ENCODE measurements at places on chromosomes 1 and 21.

GRCh38 chr1:161031874-161032273 lies 6.9 kb downstream of the TSTD1 start:
- no peak for DNase-seq

- no peak for DNase-seq
These were observed 63.4 kb upstream of the MAP1LC3C start for GRCh38 chr1:242062271-242062670.

GRCh38 chr1:70222716-70223235 lies 1.6 kb downstream of the SRSF11 start:
- no peak for DNase-seq

DNA sequence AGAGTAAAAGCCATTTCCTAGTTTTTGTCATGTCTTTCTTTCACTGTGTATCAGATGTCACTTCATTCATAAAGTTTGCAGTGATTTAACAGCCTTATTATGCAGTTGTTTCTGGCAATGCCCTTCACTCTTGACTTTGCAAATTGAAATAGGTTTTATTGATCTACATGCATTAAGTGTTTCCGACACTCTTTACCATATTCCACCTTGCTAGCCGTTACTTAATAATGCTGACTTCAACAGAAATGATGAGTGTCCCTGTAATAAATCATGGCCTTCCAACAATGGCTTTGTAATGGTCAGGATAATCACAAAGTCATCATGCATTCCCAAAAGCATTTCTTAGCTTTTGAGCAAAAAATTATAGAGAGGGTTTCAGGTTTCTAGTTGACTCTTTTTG lies 236.8 kb upstream of the FMN2 start:
- DNase-seq, result no peak

DNA sequence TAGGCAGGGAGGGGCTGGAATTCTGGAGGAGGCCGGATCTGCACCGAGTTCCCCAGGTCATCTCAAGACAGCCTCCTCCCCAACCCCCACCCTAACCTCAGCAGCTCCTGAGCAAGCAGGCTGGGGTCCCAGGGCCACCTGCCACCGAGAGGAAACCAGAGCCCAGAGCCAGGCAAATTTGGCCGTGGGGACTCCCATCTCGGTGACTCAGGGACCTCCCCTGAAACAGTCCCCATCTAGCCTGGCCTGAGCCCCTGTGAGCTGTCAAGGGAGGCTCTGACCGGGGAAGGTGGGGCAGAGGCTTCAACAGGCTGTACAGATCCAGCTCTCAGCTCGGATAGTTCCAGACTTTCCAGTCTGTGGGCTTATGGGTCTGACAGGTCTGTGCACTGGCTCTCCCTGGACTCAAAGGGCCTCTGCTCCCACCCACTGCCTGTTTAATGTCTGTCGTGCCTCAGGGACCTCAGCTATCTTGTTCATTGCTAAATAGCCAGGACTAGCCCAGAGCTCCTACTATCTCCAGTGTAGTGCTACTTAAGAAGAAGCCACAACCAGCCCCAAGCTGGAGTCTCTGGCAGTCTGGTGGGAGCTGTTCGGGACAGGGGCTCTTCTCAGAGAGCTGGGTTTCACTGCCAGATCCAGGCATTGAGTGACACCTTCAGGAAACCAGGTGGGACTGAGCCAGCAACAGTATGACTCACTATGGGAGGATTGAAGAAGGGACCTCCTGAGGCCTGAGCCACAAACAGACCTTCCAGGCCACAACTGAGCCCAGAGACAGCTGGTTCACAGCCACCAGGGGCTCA lies 25.6 kb downstream of the MATN1 start:
- no peak for DNase-seq

DNA sequence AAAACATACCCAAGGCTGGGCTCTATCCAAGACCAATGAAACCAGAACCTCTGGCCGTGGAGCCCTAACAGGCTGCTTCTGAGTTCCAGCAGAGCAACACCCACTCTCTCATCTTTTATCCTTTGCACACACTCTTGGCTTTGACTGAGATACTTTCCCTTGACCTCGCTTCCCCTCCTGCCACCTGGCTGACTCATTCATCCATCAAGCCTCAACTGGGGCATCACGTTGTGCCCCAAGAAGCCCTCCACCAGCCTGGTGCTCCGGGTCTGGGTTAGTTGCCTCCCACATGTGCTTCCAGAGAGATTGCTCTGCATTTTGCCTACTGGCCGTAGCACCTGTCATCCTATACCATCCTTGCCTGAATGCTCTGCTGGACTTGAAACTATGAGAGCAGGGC lies 34.5 kb upstream of the SERBP1 start:
- no peak for DNase-seq

DNA sequence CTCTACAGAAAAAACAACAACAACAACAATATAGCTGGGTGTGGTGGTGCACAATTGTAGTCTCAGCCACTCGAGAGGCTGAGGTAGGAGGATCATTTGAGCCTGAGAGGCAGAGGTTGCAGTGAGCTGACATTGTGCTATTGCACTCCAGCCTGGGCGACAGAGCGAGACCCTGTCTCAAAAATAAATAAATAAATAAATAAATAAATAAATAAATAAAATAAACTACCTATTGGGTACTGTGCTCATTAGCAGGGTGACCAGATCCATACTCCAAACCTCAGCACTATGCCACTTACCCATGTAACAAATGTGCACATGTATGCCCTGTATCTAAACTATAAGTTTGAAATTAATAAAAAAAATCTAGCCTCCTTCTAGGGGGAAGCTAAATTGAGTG lies 369.4 kb upstream of the AJAP1 start:
- no peak for DNase-seq

DNA sequence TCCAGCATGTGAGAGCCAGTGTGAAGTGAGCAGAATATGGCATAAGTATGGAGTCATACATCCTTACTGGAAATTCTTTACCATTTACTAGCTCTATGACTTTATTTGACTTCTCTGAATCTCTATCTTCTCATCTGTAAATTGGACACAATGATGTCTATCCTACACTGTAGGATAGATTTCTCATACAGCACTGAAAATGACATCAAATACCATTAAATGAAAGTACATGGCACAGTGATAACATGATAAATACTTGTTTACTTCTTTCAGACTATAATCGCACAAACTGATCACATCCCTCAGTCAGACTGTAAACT lies 1.3 kb upstream of the CTTNBP2NL start:
- DNase-seq, result no peak

DNA sequence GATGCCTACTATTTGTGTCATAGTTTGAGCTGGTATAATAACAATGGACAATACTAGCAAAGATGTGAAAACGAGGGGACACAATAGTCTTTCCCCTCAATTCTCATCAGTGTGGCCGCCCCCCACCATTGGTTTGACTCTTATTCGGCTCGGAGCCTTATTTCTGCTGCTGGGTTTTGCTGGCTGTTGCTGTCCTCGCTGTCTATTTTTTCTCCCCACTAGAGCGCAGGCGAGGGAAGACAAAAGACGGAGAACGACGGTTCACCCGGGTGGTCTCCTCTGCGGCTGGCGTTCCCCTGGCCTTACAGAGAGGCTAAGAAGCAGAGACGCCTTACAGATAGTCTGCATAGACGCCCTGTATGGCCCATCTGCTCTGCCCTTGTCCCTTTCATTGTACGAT lies 19.4 kb downstream of the CLIC6 start:
- no peak for DNase-seq

DNA sequence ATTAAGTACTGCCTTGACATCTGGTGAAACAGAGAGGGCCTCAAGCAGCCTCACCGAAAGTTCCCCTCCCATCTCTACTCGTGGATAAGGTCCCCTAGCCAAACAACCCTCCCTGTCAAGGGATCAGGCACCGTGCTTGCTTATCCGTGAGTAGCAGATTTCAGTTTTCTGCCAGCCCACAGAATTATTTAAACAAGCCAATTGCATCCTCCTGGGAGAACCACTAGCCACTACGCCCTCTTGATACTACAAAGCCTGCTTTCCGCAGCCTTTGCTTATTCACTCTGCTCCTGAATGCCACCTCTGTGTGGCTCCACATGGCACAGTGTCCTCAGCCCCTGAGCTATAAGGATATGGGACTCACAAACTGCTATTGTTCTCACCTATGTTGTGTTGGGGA lies 5.9 kb upstream of the TFF2 start:
- no peak for DNase-seq

DNA sequence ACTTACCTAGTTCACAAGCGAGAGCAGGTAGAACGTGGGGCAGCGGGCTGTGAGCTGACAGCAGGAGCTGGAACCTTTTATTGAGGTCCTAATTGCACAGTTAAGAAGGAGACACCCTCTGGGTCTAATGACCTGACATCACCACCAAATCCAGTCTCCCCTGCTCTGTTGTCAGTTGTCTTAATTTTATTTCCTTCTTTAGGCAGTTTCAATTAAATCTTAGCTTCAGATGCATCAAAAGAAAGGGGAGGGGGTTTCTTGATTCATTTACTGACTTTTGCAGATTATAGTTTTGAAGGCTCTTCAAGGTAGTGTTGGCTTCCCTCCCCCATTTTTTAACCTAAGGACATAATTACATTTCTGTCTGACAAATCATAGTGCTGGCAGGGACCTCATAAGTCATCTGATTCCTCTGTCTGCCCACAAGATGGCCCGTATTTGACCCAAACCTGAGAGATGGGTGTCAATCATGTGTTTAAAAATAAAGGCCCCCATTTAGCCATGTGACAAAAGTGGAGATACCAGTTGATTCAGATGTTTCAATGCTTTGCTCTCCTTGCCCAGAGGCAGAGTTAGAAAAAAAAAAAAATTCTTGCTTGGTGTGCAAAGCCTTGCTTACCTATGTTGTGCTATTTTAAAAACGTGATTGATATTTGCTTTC lies at the start of gene TCHHL1:
TCHHL1 (minus strand) TSS at position 51 of the 661 bp plus-strand sequence. CDS start 921 bp downstream, outside the sequence.
- DNase-seq, result no peak

GRCh38 chr1:245874942-245875580 lies 632.0 kb downstream of the SMYD3 start:
- no peak for DNase-seq
